ENCODE measurements at places on chromosomes 4 and X. TPM values are rescaled to one million over a fixed set of nuclear protein-coding genes. Genes with fewer than 3 reads are reported as not detected.
A peak's percentile ranks its signal among the peaks of the same experiment; 100 is the strongest.

The STK26 gene
- total RNA-seq, result 2.1 TPM

The OTOP1 gene
- not detected for total RNA-seq

DNA sequence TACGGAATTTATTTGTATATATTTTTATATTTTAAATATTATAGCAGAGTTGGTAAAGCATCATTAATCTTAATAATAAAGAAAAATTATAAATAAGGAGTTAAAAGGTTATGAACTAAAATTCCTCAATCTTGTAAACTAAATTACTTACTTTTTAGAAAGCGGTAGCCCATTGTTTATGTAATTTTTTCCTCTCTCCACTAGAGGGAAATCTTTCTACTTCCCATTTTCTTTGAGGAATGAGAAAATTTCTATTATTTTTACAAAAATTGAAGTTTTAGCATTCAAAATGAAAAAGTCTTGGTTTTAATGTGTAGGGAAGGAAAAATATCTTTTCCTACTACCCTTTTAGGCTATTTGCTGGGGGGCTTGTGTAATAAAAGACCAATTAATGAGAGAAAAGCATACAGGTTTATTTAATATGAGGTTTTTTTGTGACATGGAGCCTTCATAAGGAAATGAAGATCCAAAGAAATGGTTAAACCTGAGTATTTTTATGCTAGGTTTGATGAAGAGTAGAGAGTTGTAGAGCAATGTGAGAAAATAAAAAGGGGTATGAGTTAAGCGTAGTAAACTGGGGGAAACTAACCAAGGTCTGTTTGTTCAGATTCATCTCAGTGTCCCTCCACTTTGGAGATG, 68.7 kb upstream of the ADAD1 start:
- no peak for DNase-seq

- peak; percentile 97 for DNase-seq
These were observed at the start of gene ARAF for GRCh38 chrX:47560934-47561658. TSS of gene ARAF (plus strand) at chrX:47561205. CDS start at chrX:47562968, 1,763 bp downstream.

DNA sequence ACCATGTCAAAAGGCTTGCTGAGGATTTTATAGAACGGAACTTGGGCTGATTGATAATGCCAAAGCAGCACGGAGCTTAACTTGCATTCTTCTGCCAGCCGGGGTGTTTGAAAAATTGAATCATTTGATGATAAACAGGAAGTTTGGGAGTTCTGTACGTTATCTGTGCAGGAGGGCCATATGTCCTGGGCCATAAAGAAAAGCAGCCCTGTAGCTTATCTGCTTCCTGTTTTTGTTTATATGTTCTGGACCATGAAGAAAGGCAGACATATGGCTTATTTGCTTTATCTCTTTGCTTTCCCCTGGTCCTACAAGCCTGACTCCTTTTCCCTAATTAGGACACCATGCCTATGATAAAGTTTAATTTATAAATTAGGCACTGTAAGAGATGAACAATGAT, 62.4 kb downstream of the HOPX start:
- DNase-seq, result no peak

DNA sequence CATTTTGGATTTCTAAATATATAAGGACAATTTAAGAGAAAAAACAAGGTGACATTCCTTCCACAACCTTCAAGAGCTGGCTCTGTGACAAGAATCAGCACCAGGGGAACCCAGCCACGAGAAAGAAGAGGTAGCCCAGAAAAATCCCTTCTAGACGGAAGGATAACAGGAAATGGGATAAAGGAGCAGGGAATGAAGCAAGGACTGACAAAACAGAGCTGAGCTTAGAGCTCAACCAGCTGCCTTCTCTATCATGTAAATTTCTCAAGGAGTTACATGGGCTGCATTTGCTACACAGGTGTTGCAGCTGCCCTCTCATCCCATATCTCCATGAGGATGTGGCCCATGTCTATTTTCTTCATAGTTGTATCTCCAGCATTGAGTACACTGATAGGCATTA, 154.2 kb upstream of the PRDX4 start:
- no peak for DNase-seq

DNA sequence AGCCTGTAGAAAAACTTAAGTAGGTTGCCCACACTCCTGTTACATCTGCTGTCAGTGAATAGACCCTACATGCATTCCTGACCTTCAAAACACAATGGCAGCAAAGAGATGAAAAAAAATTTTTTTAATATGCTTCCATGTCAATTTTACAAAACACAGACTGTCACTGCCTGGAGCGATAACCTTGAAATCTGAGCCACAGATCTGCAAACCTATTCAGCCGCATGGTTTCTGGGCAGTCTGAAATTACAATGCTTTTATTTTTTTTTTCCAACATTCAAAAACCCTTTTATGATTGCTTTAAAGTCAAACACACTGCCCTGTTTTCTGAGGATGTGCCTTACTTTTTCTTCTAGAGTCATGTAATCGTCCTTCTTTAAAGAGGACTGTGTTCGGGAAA, 264.9 kb upstream of the PUDP start:
- DNase-seq, result no peak

DNA sequence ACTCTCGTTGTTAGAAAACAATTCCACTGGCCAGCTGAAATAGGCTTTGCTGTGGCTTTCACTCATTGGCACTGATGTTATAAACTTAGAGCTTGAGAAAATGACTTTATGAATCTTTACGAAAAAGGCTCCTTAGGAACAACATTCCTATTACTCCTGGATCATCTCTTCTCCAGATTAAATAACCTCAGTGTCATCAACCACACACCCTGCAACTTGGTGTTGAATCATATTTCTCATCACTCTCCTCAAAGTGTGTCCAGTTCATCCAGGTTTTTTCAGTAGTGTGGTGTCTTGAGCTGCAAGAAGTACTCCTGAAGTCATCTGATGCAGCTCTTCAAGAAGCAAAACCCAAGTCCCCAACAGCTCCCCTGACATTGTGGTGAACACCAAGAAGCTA, 28.1 kb upstream of the ANOS1 start:
- DNase-seq, result no peak

DNA sequence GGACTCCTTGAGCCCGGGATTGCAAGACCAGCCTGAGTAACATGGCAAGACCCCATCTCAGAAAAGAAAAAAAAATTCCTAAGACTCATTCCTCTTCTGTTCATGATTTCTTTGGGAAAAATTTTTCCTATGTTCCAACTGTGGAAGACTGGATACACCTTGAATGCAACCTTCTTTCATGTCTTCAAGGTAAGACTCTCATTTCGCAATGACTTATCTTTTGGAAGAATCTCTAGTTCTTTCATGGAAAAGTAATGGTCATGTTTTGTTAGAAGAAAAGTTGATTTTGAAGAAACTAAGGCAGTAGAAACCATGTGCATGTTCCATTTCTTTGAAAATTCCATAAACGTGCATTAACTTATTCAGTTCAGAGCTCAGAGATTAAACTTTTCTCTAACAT, 26.0 kb upstream of the BBS12 start:
- DNase-seq, result no peak

DNA sequence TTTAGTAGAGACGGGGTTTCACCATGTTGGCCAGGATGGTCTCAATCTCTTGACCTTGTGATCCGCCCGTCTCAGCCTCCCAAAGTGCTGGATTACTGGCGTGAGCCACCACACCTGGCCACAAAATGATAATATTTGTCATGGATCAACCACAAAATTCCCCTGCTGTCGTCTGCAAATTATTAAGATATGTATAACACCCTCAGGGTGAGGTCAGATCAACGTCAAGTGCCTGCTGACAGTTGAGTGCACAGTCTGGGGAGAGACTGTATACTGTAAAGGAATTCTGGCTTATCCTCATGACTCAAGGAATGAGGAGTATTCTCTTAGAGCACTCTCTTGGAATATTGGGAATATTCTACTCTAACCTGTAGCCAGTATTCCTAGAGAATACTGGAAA, 11.2 kb downstream of the EPGN start:
- no peak for DNase-seq
